Hematopoietic multipotent progenitor cell treated with erythropoietin and hydrocortisone succinate and interleukin-3 and kit ligand, for 15 days (in vitro differentiated cells): ENCODE measurements at places on chromosomes 1 and 21.

DNA sequence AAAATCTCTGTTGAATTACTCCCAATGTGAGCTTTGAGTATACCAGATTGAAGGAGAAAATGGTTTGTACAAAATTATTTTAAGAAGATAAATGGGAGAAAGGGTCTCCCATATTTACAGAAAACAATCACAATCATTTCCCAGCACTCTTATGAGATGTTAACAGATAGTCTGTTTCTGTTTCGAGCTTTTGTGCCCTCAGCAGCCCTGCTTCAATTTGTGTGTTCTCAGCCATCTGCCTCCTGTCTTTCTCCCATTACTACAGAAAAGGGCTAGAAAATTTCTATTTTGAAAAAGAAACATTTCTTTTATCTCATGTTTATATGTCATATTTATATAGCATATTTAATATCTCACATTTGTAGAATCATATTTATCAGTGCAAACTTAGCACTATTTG, 498.4 kb downstream of the TTLL7 start:
- DNase-seq, result no peak

- no peak for DNase-seq
These were observed 305.0 kb downstream of the HLX start for GRCh38 chr1:221184131-221184794.

DNA sequence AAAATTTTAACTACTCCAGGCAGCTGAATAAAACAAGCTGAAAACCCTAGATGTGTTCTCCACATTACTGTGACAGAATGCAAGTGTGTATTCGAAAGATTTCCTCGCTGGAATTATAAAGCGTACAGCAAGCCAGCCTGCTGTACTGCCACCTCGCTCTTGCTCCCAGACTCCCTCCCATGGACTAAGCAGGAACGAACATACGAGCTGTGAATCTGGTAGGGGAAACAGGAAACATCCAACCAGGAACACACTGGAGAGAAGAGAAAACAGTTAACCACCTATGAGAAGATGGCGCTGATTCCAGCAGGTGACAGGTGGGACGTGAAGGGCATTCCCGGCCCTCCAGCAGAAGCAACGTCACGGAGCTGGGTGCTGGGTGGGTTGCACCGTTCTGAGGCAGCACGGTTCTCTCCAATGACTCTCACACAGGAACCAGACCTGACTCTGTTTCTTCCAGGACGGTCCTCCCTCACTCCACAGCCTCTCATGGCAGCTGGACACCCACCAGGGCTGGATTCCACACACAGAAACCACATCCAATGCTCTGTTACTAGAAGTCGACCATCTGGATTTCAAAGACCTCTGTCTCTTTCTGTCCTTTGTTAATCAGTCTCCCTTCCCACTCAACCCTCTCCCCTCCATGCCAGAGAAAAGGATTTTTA, 219.2 kb downstream of the RERE start:
- no peak for DNase-seq

DNA sequence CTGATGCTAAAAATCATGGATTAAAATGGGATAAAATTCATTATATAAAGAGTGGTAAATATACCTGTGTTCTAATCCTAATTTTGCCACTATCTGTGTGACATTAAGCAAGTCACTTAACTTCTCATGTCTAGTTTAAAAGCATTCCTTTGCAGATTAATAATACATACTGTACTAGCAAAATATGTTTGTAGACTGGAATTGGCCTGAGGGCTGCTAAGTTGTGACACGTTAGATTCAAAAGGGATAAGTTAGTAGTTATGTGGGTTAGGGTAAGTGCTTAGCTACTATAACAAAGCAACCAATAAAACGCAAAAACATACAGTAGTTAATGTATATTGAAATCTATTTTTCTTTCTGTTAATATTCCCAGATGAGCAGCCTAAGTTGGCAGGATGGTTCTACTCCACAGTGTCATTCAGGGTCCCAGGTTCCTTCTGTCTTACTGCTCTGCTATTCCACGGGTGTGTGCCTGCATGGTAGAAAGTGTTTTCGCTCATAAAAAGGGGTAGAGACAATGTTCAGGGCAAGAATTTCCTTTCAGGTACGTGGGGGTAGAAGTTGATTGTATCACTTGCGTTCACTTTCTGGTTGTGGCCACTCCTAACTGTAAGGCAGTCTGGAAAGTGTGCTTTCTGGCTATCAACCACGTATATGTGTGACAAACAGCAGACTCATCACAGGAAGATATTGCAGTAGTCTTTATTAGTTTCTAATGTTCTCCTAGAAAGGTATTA, 239.8 kb downstream of the NFIA start:
- no peak for DNase-seq

- DNase-seq, result no peak
These were observed 2.2 kb downstream of the SIM2 start for GRCh38 chr21:36700971-36701755.

GRCh38 chr1:105632342-105633196, 1423.9 kb upstream of the PRMT6 start:
- DNase-seq, result no peak

DNA sequence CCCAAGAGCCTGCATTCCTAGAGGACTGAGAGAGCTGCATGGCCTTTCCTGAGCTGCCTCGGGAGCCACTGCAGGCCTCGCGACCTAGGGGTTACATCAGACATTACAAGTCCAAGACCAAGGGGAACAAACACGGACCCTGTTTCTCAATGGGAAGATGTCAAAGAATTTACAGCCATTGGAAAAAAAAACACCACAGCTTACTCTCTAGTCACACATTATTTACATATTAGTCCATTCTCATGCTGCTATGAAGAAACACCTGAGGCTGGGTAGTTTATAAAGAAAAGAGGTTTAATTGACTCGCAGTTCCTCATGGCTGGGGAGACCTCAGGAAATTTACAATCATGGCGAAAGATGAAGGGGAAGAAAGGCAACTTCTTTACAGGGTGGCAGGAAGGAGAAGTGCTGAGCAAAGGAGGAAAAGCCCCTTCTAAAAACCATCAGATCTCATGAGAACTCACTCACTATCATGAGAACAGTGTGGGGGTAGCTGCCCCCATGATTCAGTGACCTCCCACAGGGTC, 8.4 kb upstream of the PRMT2 start:
- no peak for DNase-seq

DNA sequence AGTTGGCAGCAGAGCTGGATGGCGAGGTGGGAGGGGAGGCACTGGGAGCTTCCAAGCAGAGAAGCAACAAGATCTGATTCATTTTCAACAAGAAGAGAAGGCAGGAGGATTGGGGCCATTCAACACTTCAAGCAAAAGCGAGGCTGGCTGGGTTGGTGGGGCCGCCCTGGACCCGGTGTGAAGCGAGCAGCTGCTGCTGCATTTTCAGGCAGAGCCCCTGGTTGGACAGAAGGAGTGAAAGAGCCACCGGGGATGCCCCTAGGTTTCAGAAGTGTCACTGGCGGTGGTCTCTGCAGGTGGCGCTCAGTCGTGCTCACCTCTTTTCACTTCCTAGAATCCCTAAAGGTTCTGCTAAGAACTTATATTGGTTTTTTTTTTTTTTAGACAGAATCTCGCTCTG, 18.0 kb downstream of the SLC2A7 start:
- no peak for DNase-seq

GRCh38 chr1:11790880-11791715, 14.7 kb downstream of the MTHFR start:
- peak; percentile 88 for DNase-seq

DNA sequence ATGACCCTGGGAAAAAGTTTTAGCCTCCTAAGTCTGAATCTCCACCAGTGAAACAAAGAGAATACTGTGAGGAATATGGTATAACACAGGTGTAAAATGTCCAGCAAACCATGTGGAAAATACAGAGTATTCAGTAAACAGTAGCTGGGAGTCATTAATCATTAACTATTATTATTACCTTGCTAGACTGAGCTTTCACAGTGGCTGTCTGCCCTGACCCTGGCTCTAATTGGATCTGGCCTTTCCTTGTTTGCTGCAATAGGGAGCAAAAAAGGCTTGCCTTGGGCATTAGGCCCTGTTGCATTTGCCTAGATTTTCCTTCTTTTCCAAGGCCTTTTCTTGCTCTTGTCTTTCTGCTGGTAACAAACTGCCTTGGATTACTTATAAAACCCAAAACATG, 179.1 kb upstream of the BEND5 start:
- no peak for DNase-seq

GRCh38 chr1:165580931-165581871, 37.4 kb downstream of the LRRC52 start:
- no peak for DNase-seq

- DNase-seq, result no peak
These were observed 74.2 kb downstream of the UBE4B start for GRCh38 chr1:10106756-10107475.

GRCh38 chr21:37263827-37264600, 3.1 kb downstream of the VPS26C start:
- DNase-seq, result peak; percentile 45

DNA sequence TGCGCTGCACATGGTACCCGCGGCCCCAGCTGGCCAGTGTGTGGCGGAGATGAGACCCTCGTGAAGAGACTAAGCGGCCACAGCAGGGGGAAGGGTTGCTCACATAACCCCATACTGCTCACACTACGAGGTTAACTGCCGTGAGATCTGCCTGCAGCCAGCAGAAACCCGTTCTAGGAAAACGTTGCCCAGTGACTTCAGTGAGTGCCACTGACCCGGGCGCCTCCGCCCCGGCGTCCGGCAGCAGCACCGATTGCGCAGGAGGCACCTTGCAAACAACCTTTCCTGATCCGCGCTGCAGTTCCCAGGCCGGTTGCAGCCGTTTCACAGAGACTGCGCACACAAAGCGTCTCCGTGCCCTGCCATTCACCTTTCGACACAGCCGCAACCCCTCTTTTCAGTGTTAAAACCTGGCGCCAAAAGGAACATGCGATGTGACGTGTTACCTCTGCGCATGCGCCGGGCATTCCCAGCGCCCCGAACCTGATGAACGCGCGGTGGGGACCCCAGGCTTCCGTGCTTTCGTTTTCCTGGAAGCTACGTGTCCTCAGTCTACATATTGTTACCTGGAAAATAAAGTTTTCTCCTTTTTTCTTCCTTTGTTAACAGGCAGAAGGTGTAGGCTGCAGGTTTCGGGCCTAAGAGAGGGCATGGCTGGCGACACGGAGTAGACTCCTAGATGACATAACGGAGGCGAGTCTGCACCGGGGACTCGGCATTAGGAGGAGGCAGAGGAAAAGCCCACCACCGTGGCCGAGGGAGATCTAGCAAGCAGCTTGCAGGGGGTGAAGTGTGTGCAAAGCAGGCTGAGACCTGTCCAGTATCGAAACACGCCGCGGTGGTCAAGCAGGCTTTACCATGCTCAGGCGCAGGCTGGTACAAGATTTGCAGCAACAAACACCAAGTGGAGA, 8.9 kb downstream of the VPS26C start:
- peak; percentile 77 for DNase-seq

DNA sequence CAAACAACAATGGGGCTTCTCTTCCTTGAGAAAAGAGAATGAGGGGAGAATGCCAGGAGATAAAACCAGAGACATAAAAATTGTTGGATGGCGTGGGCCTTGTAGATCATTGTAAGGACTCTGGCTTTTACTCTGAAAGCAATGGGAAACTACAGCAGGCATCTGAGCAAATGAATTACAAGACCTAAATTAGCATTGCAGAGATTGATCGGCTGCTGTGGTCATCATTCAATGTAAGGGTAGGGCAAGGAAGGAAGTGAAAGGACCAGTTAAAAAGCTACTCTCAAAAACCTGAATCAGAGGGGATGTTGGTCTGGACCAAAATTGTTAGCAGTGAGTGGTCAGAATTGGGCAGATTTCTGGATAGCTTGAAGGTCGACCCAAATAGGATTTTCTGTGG, 21.4 kb downstream of the FMO3 start:
- DNase-seq, result no peak

DNA sequence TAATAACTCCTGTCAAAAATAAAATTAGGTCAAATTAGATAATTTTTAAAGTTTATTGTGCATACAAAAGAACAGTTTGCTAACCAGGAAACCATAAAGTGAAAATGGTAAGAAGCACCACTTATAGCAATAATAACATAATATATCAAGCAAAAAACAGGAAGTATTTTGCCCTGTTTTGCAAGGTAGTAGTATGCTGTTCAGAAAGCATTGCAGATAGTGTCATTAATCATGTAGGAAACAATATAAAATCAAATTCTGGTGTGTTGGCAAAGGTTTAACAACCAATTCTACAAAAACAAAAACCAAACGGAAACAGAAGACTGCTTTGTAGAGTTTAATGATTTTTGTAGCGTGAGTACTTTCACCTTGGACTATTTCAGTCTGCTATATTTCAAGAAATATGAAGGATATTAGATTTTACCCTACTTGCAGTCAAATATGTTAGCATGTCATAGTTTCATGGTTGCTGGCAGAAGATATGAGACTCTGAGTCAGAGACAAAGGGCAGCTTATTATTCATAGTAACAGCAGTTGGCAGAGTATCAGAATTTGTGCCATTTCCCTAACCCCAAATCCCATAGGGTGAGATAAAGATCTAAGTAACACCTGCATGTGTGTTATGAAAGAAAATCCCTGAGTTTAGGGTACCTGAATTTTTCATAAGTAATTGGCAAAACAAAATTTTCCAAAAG, 729.0 kb upstream of the BRINP3 start:
- DNase-seq, result no peak

DNA sequence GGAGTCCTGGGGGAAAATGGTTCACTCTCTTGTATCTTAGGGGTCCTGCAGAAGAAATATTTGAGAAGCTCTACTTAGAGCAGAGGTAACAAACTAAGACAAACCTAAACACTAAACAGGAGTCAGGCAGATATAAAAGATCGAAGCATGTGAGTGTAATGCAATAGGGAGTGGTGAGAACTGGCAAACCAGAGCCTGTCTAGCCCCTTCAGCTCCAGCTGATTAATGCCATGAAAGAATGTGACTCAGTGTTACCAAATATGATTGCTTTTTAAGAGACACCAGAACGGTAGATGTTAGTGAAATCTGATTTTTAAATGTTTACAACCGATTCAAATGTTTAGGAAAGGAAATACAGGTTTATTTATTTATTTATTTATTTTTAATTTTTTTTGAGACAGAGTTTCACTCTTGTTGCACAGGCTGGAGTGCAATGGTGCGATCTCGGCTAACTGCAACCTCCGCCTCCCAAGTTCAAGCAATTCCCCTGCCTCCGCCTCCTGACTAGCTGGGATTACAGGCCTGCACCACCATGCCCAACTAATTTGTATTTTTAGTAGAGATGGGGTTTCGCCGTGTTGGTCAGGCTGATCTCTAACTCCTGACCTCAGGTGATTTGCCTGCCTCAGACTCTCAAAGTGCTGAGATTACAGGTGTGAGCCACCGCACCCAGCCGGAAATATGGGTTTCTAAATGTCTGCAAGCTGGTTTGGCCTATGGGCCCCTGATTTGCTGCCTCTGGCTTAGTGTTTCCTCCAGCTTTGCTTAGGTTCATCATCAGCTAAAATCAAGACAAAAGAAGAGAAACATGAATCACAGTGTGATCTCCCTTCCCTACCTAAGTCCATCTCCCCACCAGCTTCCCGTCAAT, 12.2 kb downstream of the TXNIP start:
- no peak for DNase-seq

DNA sequence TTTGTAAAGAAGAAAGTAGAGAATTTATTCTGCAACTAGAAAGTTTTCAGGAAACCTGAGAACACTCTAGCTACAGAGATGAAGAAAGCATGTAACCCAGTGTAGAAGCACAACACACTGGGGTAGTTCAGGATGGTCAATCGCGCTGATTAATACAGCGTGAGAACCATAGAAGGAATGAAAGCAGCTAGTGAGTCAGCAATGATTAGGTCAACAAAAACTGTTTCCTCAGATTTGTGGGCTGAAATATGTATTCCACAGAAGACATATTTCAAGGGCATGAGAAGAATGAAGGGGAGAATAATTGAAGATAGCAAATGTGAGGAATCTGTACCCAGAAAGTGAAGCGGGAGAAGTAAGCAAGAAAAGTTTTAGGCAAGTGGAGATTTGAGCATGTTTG, 97.8 kb upstream of the ADGRL2 start:
- DNase-seq, result no peak
